ENCODE measurements at places on chromosomes 13 and 19.

DNA sequence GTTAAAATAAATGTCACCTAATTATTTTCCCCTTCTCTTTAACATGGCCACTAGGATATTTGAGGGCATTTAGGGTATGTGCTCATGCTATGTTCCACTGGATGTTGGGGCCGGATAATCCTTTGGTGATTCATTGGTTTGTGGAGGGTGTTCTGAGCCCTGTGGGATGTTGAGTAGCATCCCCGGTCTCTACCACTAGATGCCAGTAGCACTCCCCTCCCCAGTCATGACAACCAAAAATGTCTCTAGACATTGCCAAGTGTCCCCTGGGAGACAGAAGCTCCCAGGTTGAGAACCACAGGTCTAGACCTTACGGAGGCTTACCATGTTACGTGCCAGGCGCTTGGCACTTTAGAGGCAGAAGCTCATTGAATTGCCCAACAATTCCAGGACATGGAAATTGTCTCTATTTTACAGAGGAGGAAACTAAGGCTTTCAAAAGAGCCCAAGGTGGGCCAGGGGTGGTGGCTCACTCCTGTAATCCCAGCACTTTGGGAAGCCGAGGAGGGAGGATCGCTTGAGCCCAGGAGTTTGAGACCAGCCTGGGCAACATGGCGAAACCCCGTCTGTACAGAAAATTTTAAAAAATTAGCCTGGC is 14.1 kb downstream of the SHANK1 start:
- peak; percentile 82 for DNase-seq

DNA sequence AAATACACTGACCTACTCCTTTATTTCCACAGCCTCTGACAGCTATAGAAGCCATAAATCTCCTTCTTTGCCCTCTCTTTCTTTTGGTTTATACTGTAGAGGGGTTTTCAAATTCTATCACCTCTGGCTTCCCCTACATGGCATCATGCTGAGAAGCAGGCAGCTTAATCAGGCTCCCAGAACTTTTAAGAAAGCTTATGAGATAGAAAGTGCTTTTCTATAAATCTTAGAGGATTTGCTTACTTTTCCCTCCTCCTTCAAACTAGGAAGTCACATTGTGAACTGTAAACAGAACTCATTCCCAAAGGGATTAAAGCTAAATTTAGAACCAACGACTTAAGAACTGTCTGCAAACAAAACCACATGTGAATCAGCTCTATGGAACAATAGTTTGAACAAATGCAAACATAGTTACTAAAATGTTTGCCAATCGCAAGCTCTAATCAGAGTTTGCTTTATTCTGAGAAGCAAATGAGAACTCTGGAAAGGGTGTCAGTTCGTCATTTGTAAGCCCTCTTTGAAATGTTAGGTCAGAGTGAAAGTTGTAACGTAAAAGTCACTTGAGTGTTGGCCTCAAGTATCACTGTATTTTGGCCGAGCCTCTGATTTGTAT is 344.1 kb downstream of the RFC3 start:
- DNase-seq, result peak; percentile 82

- no peak for DNase-seq
Measured at GRCh38 chr13:59641261-59641660, 522.5 kb downstream of the DIAPH3 start.

GRCh38 chr19:10112037-10112761 is 706 bp downstream of the P2RY11 start:
- no peak for DNase-seq

DNA sequence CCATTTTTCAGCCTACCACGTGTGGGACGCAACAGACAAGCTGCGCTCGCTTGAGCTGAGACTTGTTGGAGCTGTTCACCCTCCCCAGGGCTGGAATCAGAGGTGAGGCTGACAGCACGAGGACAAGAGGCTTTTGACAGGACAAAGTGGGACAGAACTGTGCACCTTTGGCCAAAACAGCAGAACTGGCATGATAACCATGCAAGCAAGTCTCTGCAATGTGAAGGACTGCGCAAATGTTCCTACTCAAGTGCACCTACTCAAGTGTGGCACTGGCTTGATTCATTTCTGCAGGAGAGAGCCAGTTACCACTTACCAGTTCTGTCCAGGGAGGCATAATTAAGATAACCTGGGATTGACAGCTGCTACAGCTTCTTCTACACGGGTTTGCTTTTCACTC is 62.2 kb upstream of the TM9SF2 start:
- DNase-seq, result no peak

GRCh38 chr19:54650108-54650655 is 12.6 kb upstream of the LILRB4 start:
- no peak for DNase-seq

GRCh38 chr19:54893406-54893805 is 12.5 kb upstream of the NCR1 start:
- DNase-seq, result no peak

- DNase-seq, result no peak
Measured at GRCh38 chr13:99305566-99305965, 1.6 kb downstream of the GPR183 start.

DNA sequence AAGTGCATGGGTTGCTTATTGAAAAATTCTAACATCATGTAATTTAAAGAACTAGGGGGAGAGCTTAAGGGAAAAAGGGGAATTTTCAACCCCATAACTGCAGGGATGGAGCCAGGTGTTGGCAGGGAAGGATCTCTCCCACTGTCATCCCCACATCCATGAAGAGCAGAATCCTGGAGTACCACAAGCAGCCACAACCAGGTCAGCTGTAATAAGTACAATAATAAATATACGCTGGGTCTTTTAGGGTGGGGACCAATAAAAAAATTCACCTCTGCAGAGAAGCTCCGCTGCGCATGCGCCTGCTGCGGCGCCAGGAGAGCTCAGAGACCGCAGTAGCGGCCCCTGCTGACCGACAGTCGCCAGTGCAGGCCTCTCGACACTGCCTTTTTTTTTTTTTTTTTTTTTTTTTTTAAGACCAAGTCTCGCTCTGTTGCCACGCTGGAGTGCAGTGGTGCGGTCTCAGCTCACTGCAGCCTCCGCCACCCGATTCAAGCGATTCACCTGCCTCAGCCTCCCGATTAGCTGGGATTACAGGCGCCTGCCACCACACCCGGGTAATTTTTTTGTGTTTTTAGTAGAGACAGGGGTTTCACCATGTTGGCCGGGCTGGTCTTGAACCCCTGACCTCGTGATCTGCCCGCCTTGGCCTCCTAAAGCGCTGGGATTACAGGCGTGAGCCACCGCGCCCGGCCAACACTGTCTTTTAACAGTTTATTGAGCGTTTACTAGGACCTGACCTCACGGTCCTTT is 2.5 kb upstream of the EEF2 start:
- peak; percentile 77 for DNase-seq

DNA sequence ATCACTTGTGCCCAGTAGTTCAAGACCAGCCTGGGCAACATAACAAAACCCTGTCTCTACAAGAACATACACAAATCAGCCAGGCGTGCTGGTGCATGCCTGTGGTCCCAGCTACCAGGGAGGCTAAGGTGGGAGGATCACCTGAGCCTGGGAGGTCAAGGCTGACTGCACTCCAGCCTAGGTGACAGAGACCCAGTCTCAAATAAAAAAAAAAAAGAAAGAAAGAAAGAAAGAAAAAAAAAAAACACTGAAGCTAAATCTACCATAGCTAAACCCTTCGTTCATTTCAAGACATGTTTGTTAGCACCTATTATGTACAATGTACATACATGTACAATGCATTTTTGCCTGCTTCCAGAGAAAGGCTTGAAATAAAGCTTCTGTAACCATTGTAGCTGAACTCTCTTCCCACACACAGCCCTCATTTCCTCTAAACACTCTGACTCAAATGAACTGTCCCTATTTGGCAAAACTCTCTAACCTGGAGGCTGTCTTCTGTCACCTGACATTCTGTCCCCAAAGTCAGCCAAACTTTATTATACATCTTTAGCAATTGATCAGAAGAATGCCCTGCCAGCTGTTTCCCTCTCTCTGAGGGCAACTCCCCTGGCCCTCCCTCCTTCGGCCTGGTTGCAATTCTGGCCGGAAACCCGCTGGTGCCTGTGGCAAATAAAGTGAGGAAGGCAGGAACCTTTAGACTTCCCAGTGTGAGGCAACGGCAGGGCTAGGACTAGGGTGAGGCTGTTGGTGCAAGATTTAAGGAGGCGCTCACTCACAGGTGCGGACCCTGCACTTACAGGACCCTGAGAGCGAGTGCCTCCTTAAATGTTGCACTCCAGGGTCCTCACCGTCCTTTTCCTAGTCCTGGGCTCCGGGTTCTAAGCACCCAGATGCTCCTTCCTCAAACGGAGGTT is 1.8 kb downstream of the ETHE1 start:
- DNase-seq, result peak; percentile 24

GRCh38 chr19:34171539-34171876 is 796 bp upstream of the LSM14A start:
- DNase-seq, result peak; percentile 86

DNA sequence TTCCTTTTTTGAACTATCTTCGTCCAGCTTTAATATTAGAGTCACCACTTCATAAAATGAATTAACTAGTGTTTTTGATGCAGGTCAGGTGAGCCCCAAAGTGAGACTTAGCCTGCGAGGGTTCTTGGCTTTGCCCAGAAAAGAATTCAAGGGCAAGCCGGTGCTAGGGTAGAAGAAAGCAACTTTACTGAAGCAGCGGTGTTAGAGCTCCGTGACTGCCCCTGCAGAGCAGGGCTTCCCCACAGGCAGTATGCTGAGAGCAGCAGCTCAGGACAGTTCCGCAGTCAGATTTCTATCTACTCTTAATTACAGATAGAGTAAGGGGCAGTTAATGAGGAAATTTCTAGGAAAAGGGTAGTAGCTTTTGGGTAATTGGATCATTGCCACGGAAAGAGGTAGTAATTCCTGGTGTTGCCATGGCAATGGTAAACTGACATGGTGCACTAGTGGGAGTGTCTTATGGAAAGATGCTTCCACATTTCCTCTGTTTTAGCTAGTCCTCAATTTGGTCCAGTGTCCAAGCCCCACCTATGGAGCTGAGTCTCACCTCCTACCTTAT is 432.2 kb upstream of the ZNF507 start:
- no peak for DNase-seq

- DNase-seq, result no peak
Measured at GRCh38 chr19:11678504-11678903, 60.2 kb downstream of the ZNF823 start.

DNA sequence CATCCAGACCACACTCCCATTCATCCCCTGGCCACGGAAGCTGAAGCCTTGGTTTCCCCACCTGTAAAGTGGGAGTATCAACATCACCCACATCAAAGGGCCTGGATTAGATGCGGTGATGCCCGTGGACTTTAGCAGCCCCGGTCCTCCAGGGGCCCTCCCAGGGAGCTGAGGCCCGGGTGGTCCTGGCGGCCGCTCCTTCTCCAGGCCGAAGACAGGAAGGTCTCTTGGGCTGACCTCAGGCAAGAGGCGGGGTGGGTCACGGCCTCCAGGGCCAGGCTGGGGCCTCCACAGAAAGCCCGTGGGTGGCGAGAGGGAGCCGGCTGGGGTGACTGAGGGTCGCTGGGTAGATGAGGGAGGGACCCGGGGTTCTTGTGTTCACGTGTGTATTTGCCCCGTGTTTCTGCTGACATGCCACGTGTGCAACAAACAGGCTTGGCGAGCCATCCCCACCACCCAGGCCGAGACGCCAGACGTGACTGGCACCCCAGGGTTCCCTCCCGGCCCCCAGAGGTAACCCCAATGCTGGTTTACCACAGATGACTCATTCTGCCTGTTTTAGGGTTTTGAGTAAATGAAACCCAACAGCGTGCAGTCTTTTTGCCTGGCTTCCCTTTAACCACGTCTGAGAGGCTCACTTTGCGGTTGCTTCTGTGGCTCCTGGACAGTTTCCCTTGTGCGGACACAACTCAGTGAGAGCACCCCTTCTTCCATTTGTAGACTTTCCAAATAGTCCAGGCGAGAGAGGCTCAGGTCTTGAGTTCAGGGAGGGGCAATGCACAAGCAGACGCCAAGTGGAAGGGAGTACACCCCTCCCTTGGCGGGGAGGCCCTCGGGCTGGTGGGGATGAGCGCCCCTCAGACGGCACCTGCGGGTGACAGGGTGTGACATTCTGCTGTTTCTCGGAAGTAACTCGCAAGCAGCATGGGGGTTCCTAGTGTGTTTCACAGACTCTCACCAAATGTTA is 42.9 kb downstream of the C13orf46 start:
- no peak for DNase-seq

GRCh38 chr19:46766569-46767317 is 20.5 kb upstream of the STRN4 start:
- no peak for DNase-seq

DNA sequence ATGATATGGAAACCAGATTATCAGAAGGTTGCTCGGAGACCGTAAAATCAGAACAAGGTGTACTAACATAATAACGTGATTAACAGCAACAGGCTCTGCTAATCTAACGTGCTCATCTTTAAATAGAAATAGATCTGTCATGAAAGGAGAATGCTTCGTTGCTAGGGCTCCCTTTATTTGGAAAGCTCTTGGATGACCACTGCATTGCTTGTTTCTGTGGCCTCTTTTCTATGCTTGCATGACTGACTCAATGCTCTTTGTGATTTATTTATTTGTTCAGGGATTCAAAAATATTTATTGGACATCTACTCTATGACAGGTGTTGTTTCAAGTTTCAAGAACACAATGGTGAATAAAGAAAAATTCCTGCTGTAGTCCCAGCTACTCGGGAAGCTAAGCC is 22.3 kb upstream of the ZDHHC20 start:
- DNase-seq, result no peak

- DNase-seq, result no peak
Measured at GRCh38 chr13:112062072-112062567, 4.8 kb upstream of the SOX1 start.

DNA sequence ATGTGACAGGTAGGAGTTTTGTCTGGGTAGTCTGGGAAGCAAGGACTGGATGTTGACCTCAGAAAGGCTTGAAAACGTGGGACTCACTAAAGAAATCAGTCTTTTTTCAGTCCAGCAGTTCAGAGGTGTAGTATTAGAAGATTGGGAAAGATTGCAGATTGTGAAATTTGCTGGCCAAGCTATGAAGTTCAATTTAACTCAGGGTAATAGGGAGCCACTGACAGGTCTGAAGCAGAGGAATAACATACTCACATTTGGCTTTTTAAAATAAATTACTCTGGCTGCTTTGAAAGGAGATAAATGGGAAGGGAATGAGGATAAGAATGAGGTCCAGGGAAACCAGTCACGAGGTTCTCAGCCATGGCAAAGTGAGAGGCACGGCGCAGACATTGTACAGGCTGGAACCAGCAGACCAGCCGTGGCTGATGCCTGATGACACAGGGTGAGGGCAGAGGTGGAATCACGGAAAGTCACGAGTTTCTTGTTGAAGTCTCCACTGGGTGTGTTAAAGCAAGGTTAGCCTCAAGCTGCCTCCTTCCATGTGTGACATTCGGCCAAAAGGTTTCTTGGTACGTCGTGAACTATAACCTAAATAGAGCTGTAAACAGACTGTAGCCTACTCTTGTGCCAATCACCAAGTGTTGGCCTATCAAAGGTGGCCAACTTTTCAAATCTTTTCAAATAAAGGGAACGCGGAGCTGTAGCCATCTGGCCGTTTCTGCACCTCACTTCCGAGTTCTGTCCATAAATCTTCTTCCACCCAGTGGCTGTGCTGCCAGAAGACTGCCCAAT is 377.6 kb downstream of the IRS2 start:
- no peak for DNase-seq

All from fibroblast of skin of right biceps (primary cell).